ENCODE measurements at places on chromosomes 7 and 10. TPM values are rescaled to one million over a fixed set of nuclear protein-coding genes. Genes with fewer than 3 reads are reported as not detected.

Gene STOX1
- polyA plus RNA-seq: 0.99 TPM

Gene CRHR2
- not detected for polyA plus RNA-seq

Gene HOXA13
- polyA plus RNA-seq: 10.7 TPM

Gene KAT6B
- polyA plus RNA-seq: 9.1 TPM

Gene VSIR
- polyA plus RNA-seq: 73.1 TPM

Gene IL6
- not detected for polyA plus RNA-seq

Gene DOCK1
- polyA plus RNA-seq: 15.0 TPM

Gene CADPS2
- polyA plus RNA-seq: 9.5 TPM

Gene SSBP1
- 190 TPM for polyA plus RNA-seq

Gene RBM20
- polyA plus RNA-seq: 0.64 TPM

Data from sigmoid colon (tissue), 7 donors.